GM13977 (cell line): ENCODE measurements at places on chromosomes 4 and X.
A peak's percentile ranks its signal among the peaks of the same experiment; 100 is the strongest.

GRCh38 chr4:2941138-2942036 lies 21.8 kb downstream of the NOP14 start:
- no peak for DNase-seq

DNA sequence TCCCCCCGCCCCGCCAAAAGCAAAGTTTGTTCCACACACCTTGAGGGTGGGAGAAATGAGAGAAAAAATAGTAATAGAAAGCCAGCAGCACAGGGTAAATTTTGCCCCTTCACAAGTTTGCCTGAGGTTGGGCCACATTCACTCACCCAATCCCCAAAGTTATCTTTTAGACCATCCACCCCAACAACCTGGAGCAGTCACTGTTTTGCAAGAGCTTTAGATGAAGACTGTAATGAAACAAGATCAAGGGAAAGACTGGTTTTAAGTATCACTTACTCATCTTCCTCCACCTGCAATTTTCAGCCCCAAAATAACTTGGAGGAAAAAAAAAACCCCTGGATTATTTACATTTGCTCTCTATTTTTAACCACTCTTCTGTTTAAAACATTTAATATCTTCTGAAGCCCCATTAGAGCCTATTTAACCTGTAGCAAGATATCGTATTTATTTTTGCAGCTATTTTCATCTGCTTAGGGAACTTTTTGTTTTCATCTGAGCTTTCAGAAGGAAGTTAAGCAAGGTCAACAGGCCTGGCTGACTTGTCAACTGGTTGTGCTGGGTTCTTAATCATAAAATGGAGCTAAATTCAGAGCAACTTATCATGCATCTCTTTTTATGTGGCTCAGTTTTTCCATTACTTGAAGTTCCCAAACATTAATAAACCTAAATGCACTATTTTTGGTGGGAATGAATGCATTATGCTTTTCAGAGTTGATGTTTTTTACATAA lies 24.6 kb upstream of the TBL1X start:
- DNase-seq, result no peak

DNA sequence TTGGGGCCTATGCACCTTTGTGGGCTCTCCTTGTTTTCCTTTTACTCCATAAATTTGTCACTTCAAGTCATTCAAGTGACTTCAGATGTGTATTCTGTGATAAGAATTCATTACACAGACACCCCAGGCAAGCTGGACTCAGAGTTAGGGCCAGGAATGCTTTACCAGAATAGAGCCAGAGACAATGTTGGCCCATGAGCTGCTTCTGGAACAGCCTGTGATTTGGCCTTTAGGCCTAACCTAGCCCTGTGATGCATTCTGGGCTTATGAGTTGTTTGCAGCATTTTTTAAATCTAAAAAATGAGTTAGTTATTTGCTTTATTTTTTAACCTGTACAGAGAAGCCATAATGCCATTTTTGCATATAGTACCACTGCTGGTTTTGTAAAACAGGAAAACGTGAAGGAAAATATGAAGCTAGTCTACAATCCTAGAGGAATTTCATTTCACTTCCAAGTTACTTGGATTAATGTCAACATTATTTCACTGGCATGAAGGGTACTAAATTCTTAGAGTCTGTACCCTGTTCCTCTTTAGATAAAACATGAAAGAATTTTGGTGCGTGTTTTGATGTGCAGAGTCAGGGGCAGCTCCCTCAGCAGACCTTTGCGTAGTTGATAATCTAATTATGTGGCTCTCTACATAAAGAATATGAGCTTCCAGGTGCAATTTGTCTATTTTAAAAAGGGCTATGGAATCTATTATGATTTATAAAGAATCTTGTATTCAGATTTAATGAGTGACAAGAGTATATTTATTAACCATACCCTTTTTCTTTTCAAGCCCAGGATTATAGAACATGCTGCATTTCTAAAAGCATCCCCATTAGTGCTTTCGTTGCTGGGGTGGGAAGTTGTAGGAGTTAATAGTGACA lies 84.7 kb downstream of the ARHGAP10 start:
- no peak for DNase-seq

DNA sequence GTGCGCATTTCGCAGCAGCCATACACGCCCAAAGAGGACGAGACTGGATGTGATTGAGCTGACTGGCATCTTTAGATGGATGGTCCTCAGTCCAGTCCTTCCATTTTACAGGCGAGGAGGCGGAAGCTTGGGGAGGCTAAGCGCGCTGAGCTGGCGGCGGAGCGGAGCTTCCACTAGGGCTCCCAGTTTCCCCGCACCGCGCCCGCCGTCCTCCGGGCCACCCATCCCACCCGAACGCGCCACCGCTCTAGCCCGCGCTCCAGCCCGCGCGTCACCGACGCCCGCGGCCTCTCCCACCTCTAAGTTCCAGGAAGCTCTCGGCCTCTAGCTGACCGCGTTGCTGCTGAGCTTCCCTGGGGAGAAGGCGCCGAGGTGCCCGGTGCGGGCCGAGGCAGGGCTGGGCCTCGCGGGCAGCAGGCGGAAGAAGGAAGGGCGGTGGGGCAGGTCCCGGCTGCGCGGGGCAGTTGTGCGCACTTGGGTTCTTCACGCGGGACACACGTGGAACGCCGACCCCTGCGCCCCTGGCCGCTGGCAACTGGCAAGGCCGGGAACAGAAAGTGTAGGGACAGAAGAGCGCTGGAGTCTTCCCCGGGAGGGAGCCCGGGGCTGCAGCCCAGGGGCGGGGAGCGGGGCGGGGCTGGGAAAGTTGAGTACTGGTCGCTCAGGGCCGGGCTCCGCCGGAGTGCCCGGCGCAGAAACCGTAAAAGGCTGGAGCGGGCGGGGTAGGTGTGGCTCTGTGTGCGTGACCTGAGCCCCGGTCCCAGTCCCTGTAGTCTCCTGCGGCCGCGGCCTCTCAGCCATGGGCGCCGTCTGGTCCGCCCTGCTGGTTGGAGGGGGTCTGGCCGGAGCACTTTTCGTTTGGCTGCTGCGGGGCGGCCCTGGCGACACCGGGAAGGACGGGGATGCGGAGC lies at the start of gene STBD1:
Gene STBD1 (plus strand): TSS at position 763 of the 911 bp plus-strand sequence. CDS start 37 bp downstream, at position 800.
- peak; percentile 37 for DNase-seq

DNA sequence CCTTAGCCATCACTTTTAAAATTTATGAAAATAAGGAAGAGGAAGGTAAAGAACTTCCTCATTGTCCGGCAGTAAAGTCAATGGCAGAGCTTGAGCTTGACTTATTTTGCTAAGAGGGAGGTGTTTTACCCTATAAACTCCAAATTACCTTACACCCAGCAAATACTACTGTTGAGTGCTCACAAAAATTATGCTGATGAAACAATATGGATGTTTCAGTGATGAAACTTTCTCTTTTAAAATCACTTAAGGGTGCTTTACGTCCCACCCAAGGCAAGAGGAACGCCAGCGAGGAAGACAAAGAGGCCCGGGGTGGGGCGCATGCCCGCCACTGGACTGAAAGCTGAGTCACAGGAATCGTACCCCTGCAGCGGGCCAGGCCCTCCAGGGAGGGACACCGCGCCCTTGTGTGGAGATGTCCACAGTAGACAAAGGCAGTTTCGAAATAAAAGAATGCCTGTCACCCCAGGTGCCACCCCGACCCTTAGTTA lies 560 bp upstream of the TMSB4X start:
- DNase-seq, result no peak

DNA sequence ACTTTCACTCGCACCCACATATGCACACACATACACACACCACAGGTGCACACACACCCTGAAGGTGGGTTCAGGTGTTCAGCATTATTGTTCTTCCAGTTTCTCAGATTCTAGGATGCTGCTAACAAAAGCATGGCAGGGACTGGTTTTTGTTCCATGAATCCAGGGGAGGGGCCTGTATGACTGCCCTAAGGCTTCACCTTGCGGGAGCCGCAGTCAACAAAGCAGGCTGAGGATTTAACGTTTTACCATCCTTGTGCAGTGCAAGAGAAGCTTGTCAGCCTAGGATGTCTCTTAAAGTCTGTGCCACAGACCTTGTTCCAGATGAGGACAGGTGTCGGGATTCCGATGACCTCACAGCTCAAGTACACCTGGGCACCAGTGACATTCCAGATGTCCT lies 61.8 kb downstream of the POLR2B start:
- DNase-seq, result no peak

- no peak for DNase-seq
Measured at GRCh38 chr4:42123071-42123644, 29.3 kb downstream of the BEND4 start.

GRCh38 chrX:19532709-19533108 lies 17.4 kb upstream of the MAP3K15 start:
- DNase-seq, result no peak

GRCh38 chr4:173794662-173795061 lies 264.6 kb upstream of the HAND2 start:
- no peak for DNase-seq

DNA sequence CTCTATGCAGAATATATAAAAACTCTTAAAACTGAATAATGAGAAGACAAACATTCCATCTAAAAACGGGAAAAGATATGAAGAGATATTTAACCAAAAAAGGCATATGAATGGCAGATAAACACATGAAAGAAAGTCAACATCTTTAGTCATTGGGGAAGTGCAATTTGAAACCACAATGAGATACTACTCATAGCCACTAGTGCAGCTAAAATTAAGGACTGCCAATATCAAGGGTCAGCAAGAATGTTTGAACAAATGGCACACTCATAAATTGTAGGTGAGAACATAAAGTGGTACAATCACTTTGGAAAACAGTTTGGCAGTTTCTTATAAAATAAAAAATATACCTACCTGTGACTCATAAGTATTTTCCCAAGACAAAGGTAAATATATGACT lies 534.9 kb upstream of the DIPK2B start:
- no peak for DNase-seq

- DNase-seq, result no peak
Measured at GRCh38 chrX:39309018-39309635, 507.9 kb downstream of the MID1IP1 start.

DNA sequence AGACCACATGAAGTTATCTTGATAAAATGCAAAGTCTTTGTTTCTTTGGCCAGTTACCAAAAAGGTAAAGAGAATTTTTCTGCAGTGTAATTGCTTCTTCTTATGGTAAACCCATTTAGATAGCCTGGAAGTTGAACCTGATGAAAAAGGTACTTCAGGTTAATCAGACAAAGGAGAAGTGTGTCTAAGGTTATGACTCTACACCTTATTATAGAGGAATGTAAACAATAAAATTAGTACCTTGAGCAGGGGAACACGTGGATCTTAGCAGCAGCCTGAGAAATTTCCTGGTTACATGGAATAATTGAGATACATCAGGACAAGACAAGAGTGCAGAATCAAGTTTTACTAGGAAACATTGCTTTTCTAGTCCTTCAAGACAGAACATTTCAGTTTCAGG lies 70.8 kb downstream of the RAP1GDS1 start:
- DNase-seq, result no peak

DNA sequence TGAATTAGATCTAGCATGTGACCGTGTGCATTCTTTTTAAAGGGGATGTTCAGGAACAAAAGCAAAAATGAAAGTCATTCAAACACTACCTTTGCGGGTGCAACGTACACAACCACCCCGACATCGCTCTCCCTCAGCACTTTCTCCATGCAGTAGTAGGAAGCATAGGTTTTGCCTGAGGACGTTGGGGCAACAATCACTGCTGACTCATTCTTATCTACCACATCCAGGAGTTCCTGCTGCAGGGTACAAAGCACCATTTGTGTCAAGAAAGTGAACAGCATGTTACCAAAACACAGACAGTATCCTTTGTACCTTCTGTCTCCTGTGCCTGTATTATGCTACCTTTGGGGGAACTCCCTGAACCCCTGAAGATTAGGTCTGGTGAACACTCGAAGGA lies 58.6 kb downstream of the DDX60L start:
- DNase-seq, result no peak

GRCh38 chr4:14879683-14880082 lies 122.6 kb upstream of the CPEB2 start:
- DNase-seq, result no peak

- no peak for DNase-seq
Measured at GRCh38 chrX:150365990-150366911, 3.1 kb downstream of the MAMLD1 start.

DNA sequence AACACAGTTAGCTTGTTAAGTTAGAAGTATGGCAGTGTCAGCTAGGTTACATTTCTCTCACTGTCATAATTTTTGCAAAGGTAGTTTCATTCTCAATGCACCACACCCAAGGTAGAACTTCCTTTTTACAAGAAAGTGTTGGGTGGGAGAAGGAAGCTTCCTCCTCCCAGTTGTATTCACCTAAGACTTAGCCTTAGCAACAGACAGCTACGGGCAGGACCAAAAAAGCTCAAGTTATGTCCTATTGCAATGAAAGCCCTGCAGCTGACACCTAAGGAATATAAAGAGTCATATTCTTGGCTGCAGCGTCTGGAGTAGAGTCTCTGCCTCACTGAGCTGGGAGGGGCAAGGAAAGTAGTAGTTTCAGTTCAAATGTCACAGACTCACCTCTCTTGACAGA lies 25.1 kb upstream of the PRDM8 start:
- no peak for DNase-seq

DNA sequence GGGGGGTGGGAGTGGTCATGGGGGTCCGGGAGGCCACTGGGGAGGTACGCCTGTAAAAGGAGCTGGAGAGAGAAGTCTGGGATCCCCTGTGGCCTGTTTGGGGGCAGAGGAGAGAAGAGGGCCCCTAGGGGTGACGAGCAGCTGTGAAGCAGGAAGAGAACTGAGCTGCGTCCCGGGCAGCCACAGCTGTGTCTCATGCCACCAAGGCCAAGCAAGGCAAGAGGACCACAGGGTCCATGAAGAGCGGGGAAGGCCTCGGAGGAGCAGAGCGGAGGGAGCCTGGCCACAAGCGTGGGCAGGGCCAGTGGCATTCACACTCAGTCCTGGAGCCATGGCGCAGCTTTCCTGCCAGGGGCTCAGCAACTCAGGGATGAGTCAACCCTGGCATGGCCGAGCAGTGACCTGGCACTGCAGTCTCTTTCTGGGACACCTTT lies 13.6 kb upstream of the NAT8L start:
- DNase-seq, result no peak

DNA sequence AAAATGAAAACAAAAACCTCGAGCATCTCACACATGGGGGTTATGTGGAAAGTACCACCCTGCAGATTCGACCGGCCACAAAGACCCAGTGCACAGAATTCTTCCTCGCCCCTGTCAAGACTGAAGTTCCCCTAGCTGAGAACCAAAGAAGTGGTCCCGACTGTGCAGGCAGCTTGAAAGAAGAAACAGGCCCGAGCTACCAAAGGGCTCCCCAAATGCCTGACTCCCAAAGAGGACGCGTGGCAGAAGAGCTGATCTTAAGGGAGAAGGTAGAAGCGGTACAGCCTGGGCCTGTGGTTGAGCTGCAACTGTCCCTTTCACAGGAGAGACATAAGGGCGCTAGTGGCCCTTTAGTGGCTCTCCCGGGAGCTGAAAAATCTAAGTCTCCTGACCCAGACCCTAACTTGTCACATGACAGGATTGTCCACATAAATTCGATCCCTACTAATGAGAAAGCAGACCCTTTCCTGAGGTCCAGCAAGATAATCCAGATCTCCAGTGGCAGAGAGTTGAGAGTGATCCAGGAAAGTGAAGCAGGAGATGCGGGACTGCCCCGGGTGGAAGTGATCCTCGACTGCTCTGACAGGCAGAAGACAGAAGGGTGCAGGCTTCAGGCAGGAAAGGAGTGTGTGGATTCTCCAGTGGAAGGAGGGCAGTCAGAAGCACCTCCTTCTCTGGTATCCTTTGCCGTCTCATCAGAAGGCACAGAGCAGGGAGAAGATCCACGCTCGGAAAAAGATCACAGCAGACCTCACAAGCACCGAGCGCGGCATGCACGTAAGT lies 108.8 kb upstream of the MYOZ2 start:
- no peak for DNase-seq
